ENCODE measurements at places on chromosomes 2 and 18.

- DNase-seq: no peak
Measured at GRCh38 chr2:218369330-218369729, 12.7 kb downstream of the CATIP start.

GRCh38 chr2:1484131-1484884, 71.0 kb downstream of the TPO start:
- no peak for DNase-seq

DNA sequence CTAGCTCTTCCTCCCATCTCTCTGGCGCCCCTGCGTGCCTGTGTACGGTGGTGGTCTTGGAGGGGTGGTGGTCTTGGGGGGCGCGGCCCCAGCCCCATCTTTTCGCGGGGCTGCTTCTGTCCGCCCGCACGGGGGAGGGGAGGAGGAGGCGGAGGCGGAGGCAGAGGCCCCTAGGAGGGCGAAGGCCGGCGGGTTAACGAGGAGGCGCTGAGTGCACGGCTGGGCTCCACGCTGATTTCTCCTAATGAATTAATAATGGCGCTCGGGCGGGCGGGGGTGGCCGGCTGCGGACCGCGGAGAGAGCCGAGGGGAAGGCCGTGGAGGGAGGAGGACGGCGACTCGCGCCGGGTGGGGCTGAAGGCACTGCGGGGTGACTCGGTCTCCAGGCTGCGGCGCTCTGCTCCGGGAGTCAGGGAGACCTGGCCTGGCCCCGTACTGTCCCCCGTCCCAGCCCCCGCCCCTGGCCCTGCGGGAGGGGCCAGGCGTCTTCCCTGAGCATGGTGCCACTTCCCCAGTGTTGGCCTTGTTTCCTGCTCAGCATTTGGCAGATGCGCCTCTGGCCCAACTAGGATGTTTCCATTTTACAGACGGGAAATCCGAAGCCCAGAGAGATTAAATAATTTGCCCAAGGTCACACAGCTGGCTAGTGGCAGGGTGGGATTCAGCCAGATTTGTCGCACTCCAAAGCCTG, 6.0 kb downstream of the GAREM2 start:
- no peak for DNase-seq

- DNase-seq: peak; percentile 77
Measured at GRCh38 chr2:11829324-11829946, 83.0 kb downstream of the LPIN1 start.

DNA sequence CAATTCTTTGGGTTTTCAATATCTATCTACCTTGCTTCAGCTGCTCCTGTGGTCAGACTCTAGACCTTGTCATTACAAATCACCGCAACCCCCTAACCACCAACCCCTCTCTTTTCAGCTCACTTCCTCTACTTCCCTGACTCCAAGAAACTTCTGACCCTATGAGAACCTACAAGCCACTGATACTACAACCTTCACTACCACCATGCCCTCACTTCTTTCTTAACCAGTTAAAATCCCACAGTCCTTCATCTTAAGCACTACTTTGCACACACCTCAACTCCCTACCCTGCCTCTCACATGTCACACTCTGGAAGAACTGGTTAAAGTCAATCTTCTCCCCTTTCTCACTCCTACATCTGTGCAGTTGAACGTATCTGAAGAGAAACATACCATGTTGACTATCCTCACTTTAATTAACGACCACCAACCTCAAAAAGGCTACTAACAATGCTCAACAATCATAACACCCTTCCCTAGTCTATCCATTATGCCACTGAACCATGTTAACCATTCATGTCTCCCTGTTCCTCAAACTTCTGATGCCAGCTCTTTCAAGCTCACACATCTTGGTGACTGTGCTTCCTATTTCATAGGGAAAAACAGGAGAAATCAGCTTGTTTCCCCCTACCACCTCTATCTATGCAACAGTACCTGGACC, 12.6 kb downstream of the EIF2AK3 start:
- DNase-seq: no peak

DNA sequence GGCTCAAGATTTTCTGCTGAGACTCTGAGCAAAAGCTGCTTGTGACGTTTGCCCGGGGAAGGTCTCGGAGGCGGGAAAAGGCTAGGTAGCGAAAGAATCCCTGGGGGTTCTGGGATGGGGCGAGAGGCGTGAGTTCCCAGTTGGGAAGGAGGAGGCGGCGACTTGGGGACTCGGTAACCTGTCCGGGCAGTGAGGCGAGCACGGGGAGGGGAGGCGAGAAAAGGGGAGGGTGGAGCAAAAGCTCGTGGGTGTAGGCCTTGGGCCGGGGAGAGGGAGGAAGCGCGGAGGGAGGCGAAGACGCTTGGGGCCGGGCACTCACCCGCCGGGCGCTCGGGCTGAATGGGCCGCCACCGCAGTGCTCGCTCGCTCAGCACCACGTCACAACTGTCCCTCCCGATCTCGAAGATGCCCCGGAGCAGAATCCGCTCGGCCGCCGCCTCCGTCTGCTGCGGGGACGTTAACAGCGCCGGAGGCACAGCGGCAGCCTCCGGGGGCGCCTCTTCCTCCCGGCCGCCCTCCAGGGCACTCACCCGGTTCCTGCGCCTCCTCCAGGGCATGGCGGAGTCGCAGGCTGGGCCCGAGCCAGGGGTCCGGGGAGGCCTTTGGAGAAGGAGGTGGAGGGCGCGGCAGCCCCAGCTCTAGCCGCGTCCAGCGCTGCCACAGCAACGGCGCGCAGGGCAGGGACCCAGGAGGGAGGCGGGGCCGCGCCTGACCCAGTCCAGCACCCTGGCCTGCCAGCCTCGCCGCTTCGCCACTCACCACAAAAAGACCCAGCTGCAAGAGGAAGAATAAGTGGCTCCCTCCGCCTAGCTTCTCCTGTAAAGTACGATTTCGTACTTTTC, at the start of gene CERKL:
CERKL (minus strand) TSS at position 656 of the 842 bp plus-strand sequence; CDS start at position 557, 99 bp downstream.
- peak; percentile 40 for DNase-seq

DNA sequence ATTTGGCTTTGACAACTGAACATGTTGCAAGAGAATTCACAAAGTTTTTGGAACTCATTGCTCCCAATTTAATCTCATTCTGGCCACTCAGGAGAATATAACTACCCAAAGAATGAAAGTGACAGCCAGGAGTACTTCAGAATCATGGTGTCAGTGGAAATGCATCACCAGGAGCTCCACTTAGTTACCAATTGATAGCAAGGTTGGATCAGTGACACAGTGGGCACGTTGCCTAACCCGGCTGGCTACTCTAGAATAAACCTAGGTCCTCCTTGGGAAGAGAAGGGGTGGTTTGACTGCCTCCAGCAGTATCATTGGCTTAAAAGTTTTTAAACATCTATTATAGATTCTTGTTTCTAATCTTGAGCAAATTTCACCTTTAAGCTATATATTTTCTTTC, 40.0 kb upstream of the LRP1B start:
- DNase-seq: peak; percentile 63

DNA sequence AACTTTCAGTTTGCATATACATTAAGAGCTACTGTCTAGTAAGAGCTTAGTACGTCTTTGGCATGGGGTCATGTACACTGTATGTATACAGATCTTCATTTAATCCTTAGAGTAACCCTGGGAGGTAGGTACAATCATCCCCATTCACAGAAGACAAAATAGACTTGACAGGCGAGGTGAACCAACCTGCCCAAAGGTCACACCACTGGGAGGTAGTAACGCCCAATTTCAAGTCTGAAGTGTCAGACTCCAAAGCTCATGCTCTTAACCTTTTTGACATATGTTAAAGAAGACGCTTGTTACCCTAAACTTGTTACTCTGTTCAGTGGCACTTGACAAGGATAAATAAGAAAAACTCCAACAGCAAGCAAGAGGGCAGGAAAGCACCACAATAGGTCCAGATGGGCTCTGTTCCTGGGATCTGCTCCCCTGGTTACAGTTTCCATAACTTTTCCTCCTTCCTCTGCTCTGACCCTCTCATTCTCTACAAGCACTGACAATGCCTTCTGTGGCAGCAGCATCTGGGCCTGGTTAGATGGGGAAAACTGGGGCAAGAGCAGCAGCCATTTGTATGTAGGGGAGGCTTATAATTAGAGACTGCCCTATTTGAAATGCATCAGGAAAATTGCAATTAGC, 64.7 kb upstream of the SERTAD2 start:
- DNase-seq: no peak

- DNase-seq: no peak
Measured at GRCh38 chr2:163573652-163574051, 162.2 kb downstream of the FIGN start.

DNA sequence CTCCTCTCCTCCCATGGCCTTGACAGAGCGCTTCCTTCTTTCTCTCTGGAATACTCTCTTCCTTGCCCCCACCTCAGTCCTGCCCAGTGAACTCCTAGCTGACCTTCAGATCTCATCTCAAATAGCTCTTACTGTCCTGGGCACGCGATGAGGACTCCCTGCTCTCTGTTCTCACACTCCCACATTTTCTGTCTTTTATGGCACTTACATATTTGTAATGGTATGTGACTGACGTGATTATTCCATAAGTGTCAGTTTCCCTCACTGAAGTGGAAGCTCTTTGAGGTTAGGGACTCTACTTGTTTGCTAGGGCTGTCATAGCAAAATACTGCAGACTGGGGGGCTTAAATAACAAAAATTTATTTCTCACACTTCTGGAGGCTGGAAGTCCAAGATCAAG, 1.7 kb upstream of the DYSF start:
- DNase-seq: no peak

DNA sequence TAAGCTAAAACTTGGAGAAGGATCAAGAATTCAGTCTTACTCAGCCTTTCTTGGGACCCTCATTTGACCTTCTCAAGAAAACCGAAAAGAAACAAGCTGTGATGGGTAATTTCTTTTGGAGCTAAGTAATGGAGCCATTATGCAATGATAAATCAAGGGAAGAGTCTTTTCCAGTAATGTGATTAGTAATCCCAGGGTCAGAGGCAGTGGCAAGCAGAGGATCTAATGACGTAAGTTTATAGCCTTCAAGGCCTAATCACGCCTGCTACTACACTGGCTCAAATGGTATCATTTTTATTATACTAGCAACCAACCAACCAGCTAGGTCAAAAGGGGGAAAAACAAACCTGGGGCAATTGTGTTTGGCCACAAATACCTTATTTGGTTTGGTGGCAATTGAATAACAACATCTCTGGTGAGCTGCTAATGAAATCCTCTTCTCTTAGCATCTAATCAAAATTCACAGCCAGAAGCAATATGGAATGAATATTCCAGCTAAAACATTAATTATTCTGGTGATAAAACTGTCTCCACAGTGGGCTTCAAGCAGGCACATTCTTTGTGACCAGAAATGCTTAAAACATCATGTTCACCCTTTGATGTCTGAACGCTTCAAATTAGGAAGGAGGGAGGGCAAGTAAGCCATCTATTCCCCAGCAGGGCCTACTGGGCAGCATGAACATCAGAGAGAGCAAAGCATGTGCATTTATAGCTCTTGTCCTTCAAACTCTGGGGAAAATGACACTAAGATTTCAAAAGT, 114.9 kb upstream of the SULT1C3 start:
- DNase-seq: no peak

- DNase-seq: no peak
Measured at GRCh38 chr2:188404341-188405004, 112.8 kb downstream of the GULP1 start.

GRCh38 chr2:220178991-220179695, 551.7 kb downstream of the SLC4A3 start:
- DNase-seq: no peak

GRCh38 chr2:215968499-215968898, 44.9 kb downstream of the MREG start:
- DNase-seq: no peak

DNA sequence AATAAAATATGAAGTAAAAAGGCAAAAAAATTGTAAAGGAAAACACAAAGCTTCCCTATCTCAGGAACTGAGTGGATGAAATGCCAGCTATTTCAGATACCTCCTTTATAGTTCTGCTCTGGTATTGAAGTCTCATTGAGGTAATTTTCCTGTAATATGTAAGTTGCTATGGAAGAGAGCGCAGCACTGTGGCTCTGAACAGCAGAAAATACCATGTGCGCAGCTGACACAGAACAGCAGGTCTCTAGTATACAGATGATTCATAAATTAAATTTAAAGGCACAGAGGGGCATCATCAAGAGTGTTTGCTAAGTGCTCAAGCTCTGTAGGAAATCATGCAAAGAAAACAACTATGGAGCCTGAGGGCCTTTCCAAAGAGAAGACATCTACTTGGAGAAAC, 315.3 kb upstream of the CDH7 start:
- no peak for DNase-seq

DNA sequence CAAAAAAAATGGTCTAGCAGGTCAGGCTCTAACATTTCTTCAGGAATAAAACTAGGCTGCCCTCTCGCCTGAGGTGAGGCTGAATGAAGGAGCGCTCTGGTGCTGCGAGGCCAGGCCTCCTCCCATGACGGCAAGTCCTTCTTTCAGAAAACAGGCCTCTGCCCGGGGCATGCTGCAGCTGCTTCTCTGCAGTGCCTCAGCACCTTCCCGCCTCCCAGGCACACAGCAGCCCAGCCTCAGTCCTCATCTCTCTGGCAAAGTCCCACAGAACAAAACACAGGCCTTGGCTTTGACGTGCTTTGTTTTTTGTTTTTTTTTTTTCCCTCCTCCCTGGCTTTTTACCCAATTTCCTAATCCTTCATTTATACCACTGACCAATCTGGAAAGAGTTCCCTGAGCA, 74.8 kb downstream of the BCL11A start:
- DNase-seq: no peak

DNA sequence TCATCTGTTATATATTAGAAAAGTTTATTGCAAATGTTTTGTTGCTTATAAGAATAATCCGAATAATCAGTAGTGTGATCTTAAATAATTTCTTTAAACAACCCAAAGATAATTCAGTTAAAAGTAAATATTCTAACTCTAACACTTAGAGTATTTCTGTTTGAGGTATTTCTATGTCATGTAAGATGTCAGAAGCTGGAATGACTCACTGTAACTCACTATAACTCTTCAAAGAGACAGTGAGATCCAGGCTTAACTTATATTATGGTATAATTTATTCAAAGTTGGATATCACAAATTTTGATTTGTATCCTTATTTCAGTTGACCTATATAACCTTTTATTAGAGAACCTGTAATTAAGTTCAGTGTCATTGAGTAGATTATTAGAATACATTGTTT, 6.9 kb downstream of the MBD5 start:
- no peak for DNase-seq

GRCh38 chr2:110655701-110656100, 22.2 kb downstream of the BUB1 start:
- DNase-seq: no peak

- no peak for DNase-seq
Measured at GRCh38 chr18:51655327-51655698, 457.8 kb upstream of the MEX3C start.

All from left cardiac atrium (tissue), 4 donors.